ENCODE measurements at places on chromosomes 12 and 14.

DNA sequence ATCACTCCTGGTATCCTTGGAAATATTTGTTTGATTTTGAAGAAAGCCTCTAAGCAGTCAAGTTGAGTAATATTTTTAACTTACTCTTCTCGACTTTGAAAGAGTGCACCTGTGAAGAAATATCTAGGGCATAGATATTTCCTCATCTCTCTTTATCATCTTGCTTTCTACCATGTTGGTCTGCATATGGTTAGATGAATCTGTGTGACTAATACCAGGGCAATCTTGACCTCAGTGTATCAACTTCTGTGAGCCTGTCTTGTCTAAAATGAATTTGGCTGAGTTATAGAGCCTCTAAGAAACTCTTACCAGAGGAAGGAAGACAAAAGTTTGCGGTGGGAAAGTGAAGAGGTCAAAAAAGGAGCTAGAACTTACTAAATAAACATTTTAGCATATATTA is 68.4 kb downstream of the SYT1 start:
- no peak for DNase-seq

GRCh38 chr12:121525411-121525810 is 55.4 kb downstream of the KDM2B start:
- no peak for DNase-seq

DNA sequence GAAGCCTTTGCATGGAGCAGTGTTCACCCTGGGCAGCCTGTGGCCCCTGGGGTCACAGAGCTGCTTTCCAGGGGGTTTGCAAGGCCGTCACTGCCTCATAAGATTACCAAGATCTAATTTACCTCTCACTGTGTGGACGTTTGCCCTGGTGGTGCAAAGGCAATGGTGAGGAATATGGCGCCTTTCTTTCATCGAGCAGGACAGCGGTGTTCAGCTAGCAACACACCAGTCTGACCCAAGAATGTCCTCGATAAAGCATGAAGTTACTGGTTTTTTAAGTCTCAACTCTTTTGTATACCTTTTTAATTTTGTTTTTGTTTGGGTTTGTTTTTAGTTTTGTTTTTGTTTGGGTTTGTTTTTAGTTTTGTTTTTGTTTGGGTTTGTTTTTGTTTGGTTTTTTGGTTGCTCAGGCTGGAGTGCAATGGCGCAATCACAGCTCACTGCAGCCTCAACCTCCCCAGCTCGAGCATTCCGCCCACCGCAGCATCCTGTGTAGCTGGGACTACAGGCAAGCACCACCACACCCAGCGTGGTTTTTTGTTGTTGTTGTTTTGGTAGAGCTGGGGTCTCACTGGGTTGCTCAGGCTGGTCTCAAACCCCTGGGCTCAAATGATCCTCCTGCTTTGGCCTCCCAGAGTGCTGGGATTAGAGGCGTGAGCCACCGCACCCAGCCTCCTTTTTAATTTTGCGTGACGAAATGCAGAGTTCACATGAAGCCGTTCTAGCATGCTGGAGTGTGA is 57.9 kb downstream of the PPP2R5C start:
- DNase-seq = no peak

DNA sequence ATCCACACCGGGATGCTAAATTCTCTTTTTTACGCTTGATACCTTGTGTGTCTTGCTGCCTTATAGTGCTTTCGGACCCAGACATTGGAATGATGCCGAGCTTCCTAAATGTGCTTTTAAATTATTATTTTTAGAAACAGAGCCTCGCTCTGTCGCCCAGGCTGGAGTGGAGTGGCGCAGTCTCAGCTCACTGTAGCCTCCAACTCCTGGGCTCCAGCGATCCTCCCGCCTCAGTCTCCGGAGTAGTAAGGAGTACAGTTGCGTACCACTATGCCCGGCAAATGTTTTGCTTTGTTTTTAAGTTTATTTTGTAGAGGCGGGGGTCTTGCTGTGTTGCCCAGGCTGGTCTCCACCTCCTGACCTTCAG is 489 bp upstream of the EML5 start:
- no peak for DNase-seq

DNA sequence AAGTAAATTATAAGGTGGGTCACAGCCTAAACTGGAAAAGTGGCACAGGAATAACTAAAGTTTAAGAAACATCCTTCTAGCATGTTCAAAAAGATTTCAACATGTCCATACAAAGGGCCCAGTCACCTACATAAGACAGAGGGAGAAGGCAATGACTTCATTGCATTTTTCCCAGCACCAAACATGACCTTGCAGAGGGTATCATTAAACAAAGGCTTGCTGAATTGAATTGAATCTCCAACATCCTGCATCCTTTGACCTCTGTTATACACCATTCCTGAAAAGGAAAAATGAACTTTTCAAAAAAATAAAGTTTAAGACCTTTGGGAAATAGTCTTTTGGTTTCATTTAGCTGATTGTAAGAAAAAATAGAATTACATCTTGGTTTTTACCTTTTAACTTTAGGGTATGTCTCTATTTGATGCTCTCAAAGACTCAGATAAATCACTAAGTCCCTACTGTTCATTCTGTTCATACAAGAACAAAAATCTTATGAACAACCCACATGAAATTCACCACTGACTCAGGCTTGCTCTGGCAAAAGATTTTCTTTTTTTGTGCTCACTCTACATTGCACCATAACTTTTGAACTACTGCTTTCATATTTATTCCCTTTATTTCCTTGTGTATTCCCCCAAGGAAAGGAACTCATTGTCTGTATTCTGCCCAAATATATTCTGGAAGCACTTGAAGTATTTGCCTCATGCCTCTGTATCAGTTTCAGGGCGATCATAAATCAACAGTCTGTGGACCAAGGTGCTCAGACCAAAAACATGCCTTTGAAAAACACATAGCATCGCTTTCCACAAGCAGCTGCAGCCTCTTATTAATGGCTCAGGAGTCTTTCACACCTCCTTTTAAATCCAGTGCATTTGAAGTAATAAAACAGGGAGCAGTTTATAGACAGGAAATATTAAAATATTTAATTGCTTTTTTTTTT is 121.7 kb downstream of the DUSP6 start:
- DNase-seq = no peak

GRCh38 chr12:124756760-124757159 is 106.9 kb downstream of the SCARB1 start:
- DNase-seq = no peak

GRCh38 chr14:99891266-99891665 is 98.1 kb downstream of the EML1 start:
- DNase-seq = no peak

DNA sequence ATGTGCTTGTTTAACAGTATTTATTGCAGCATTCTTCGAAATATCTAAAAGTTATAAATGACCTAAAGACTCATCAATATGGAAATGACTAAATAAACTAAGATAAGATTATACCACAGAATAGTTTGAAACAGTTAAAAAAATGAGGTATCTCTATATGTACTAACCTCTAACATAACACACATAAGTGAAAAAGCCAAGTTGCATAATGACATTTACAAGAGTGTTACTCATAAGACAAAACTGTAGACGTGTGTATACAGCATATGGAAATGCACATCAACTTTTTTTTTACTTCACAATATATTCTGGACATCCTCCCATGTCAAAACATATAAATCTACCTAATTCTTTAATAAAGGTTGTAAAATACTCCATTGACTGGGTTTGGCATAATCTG is 22.8 kb downstream of the CPM start:
- no peak for DNase-seq

DNA sequence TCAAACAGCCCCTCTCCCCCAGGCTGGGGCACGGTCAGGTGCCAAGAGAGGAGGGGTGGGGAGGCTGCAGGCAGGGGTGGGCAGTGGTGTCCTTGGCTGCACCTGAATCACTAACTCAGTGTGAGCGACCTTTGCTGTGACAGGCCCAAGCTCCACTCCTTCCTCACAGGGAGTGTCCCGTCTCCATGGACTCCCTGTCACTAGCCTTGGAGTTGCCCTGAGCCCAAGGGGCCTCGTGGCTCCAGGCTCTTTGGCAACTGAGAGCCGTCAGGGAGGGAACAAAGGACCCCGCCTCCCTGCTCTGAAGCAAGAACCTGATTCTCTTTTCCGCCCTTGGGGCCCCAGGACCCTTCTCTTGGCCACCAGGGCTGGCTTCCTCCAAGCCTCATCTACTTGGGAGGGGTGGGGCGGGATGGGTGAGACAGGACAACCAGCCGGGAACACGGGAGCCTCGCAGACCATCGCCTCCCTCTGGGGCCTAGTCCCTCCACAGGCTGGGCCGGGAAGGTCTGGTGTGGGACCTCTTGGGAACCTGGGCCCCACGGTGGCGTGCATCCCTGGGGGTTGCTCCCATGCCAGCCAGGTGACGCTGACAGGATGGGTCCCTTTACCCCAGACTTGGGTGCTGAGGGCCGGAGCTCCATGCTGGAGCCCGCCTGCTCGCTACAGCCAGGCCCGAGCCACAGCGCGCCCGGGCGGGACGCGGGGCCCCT is 935 bp upstream of the ADSS1 start:
- no peak for DNase-seq

DNA sequence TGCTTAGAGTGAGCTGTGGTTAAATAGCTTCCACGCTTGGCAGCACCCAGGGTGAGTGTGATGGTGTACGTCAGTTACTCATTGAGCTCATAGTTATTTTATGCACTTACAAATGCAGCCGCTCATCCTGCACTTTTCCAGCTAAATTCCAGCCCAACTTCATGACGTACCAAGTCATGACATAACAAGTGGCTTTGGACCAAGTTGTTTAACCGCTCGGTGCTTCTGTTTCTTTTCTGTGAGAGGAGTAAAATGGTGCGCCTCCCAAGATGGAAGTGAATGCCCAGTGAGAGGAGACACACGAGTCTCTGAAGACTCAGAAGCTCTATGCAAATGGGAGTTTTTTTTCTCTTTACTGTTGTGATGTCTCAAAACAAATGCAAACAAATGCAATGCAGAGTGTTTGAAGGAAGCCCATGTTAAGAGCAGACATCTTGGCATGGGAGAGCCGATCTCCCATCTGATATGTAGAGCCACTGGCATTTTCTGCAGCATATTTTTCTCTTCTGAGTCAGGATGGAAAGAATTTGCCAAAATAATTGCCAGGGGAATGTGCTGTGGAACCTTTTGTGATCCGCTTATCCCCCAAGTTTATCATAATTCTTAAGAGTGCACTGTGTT is 72.2 kb downstream of the FBXW8 start:
- no peak for DNase-seq

DNA sequence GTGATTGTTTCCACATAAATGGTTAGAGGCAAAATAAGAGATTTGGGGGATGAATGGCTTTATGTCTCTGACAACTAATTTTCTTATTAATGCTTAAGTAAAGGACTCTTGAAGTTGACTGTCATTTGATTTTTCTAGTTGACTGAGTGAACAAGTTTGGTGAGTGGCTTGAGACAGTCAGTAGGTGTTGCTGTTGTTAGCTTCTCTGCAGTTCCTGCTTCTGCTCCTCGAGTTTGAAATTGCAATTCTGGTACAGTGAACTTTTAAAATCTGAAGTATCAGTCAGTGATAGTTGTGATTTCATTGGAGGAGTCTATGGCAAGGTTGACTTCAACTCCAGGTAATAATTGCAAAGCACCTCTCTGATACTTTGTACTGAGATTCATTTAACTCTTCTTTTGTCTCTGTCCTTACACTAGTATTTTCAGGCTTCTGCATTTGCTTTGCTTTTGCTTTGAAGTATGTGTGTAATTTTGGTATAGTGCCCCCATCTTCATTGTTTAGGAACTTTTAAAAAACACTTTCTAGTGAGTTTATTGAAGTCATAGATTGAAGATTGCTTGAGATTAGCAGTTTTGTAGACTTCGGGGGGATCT is 415.5 kb downstream of the PCNX1 start:
- DNase-seq = no peak

- no peak for DNase-seq
Measured at GRCh38 chr12:14427929-14428328, 62.4 kb downstream of the ATF7IP start.

GRCh38 chr14:66133666-66134065 is 352.5 kb upstream of the CCDC196 start:
- no peak for DNase-seq

GRCh38 chr12:114444422-114445279 is 38.7 kb upstream of the TBX5 start:
- no peak for DNase-seq

- DNase-seq = no peak
Measured at GRCh38 chr12:116916122-116916521, 5.4 kb downstream of the FBXW8 start.

All from stimulated activated CD8-positive, alpha-beta memory T cell treated with anti-CD3 and anti-CD28 coated beads, Interleukin-7, amount 100 ng/mL, for 1 hour (primary cell).